ENCODE measurements at places on chromosomes 12 and 14. TPM values are rescaled to one million over a fixed set of nuclear protein-coding genes. Genes with fewer than 3 reads are reported as not detected.

The KDM5A gene
- total RNA-seq = 63.5 TPM

The FAIM2 gene
- total RNA-seq = 1.2 TPM

GRCh38 chr12:1925684-1926006 is 7.2 kb upstream of the CACNA2D4 start:
- DNase-seq = no peak

GRCh38 chr12:69898236-69898635 is 73.2 kb downstream of the MYRFL start:
- no peak for DNase-seq

DNA sequence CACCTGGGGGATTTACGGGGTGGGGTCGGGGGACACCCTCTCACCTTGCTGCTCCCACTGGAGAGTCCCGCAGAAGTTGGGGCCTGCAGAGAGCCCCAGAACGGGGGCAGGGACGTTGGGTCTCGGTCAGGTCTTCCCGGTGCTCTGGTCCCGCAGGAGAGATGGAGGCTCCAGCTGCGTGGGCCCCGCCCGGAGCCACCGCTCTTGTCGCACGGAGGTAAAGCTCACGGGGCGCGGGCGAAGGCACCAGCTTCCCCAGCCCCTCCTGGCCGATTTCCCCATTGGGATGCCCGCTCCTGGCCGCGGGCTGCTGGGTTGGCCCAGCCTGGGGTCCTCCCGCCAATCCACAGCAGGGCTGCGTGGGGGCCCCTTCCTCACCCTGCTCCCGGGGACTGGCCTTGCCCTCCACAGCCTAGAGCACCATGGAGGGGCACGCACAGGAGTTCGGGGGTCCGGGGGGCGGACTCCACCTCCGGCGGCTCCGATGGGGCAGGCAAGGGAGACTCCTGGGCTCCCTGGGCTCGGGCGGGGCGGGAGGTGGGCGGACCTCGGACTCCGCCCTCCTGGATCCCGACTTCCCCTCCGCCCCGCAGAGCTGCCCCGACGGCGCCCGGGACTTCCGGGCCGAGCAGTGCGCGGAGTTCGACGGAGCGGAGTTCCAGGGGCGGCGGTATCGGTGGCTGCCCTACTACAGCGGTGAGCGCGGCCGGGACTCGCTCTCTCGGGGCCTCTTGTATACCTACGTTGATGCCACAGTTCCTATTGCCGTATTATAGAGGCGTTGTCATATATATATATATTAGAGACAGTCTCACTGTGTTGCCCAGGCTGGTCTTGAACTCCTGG is 8.4 kb downstream of the PAPLN start:
- DNase-seq = peak; percentile 57

DNA sequence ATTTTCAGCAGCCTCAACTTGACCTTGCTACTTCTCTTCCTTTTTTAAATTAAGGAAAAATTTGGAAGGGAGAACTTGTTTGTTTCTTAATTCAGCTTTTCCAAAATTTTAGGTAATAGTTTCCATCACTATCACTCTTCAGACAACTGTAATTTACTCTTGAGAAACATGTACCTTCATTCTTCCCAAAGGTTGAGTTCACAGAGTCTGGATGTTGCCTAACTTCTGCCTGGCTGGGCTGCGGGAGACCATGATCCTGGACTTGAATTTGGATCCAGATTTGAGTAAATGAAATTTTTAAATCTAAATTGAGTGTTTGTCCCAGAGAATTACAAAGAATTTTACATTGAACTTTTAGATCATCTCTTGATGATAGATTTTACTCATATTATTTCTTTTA is 193.1 kb downstream of the CCDC91 start:
- DNase-seq = no peak

DNA sequence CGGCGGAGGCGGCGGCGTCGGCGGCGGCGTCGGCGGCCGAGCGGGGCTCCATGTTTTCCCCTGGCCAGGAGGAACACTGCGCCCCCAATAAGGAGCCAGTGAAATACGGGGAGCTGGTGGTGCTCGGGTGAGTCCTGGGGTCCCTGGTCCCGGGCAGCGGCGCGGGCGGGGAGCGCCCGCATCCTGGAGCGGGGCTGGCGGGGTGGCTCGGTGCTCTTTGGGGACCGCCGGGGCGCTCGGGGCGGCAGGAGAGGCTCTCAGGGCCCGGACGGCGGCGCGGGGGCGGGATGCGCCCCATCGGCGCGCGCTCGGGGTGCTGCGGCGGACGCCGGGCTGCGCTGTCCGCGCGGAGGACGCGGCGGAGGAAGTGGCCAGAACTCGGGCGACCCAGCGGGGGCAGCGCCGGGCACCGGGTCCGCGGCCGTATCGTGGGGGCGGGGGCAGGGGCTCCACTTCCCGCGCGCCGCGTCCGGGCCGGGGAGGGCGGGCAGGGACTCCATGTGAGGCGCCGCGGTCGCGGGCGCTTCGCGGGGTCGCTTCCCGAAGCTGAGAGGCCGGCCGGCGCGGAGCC is 485 bp downstream of the PELI2 start:
- DNase-seq = peak; percentile 49

- peak; percentile 81 for DNase-seq
Observed at GRCh38 chr12:49866859-49867569, 24.1 kb upstream of the BCDIN3D start.

DNA sequence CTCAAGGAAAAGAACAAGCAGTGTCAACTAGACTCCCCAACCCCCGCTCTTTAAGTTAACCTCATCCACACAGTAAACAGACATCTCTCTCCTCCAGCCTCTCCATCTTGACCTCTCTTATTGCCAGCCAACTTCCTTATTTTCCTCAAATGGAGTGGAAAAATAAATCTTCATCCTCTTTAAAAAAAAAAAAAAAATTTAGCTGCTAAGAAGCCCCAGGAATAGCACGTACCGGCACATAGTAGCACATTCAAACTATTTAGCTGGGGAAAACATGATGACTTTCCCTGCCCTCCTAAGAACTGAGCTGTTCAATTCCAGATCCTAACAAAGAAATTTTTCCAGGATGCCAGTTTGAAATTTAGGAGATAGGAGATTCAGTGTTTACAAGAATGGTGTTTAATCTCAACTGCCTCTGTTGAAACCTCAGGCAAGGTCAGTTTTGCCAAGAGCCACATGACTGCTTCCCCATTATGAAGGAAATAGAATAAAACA is 90.8 kb downstream of the EPS8 start:
- no peak for DNase-seq

DNA sequence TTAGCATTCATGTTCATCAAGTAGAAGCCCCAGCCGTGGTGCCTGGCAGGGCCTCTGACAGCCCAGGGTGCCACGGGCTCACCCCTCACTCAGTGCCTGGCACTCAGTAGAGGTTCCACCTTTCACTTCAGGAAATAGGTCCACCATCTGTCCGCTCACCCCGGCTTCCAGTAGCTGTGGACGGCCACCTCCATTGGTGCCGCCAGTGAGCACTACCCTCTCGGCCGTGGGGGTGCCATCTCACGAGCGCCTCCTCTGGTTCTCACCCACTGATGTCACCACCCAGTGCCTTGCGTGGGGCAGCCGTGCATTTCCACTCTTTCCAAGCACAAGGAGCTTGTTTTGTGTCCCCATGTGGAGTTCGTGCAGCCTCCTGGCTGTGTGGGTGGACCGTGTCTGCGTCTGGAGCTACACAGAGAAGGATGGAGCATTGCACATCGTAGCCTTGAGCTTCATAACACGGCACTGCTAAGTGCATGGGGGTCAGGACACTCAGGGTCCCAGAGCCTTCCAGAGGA is 41.0 kb upstream of the MMP17 start:
- DNase-seq = no peak

GRCh38 chr14:75461755-75462349 is 34.0 kb downstream of the JDP2 start:
- DNase-seq = no peak

DNA sequence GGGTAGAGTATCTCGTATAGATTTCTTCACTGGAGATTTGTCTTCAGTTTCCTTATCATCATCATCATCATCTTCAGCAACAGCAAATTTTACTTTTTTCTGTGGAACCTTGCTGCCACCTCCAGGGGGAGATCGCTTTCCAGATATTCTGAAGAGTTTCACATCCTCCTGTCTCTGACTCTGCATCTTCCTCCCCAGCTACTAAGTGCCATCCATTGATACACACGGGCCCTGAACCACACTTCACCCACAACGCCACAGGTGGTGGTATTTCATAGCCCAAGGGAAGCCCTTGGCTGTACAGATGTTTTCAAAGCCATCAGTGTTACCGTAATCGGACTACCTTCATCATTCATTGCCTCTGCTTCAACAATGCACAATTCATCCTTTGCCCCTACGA is 82.2 kb downstream of the PPP2R5C start:
- DNase-seq = peak; percentile 29

GRCh38 chr14:56794088-56794556 is 16.2 kb downstream of the OTX2 start:
- DNase-seq = no peak

- DNase-seq = no peak
Observed at GRCh38 chr12:122811777-122812176, 23.5 kb upstream of the HIP1R start.
